Uterus (tissue), 4 donors: ENCODE measurements at places on chromosomes 1 and 21.

GRCh38 chr1:235018161-235018560, 110.5 kb downstream of the TOMM20 start:
- no peak for DNase-seq

DNA sequence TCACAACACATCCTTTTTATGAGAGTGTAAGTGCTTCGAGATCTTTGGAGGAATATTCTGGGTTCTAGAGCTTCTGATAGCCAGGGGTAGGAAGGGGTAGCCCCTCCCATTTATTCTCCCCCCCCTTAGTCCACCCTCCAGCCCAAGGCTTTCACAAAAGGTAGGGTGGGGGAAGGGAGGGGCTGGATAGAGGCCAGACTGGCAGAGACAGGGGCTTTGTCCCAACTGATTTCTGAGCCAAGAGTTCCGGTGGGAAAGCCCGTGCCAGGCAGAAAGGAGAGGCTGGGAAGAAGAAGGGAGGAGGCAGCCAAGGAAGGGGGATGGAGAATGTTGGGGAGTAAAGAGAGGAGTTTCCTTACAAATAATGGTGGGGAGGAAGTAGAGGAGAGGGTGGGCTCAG, 3.1 kb downstream of the BCAN start:
- DNase-seq = no peak

- no peak for DNase-seq
These were observed 13.4 kb downstream of the OR2T1 start for GRCh38 chr1:248416226-248416625.

GRCh38 chr1:202658769-202659168, 51.5 kb downstream of the SYT2 start:
- DNase-seq = no peak

- no peak for DNase-seq
These were observed 310.8 kb downstream of the RYR2 start for GRCh38 chr1:237352747-237353146.

DNA sequence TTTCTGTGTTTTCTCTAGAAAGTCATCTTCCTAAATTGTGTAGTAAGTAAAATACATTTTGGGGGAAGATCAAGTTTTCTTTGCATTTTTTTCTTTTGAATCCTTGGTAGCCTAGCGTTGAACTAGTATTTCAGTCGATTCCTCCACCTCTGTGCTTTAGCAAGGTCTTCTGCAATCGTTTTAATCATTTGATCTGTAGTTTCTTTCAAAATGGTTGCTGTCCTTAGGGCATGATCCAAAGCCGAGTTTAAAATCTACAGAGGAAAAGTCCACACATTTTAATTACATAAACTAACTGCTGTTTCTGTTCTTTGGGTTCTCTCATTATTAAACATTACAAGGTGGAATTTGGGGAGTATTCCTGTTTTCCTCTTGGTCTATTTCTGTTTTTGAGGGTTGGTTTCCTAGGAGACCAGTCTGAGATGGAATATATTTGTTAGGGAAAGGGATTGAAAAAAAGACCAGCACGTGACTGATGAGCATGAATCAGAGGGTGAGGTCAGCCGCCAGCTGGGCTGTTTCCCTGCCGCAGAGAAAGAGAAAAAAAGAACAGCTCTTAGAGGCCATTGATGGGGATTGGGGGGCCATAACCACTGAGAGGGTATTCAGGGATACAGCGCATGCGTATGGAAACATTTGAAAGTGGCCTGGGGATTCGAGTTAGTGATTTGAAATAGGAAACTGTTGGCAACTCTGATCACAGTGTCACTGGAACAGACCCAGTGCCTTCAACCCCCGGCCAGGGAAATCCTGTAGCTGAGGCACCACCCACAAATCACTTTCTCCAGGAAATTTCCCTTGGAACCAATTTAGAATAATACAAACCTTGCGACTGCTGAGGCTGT, 40.6 kb downstream of the AKNAD1 start:
- peak; percentile 83 for DNase-seq

DNA sequence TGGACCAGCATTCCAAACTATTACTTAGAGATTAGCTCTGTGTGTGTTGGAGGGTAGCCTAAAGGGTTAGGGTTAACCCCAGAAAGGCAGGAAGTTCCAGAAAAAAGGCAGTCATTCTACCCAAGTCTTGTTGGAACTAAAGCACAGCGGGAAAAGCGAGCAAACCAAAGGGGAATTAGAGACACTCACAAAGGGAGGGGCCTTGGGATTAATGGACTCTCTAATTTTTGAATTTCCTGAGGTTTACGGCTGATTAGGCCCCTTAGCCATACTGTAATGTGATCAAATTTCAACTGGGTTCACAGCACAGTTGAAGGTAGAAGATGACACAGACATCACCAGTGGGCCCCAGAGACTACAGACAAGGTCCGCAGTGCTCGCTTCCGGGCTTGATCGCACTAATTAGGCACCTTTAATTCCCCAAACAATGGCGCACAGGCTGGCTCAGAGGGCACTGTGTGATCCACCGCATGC, 28.3 kb downstream of the CAPZB start:
- no peak for DNase-seq

DNA sequence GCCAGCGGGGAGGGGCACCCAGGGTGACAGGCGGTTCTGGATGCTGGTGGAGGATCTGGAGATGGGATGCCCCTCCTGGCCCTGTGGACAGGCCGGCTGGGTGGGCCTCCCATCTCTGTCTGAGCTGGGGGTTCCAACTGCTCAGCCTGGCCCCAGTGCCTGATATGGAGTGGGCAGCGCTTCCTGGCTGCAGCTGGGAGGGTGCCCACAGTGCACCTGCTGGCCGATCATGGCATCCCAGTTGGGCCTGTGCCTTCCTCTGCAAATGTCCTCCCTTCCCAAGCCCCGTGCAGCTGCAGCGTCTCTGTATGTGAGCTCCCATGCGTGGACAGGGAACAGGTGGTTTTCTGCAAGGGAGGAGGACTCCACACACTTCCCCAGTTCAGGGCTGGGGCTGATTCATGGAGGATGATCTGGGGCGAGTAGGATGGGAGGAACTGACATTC, 2.1 kb downstream of the PFKL start:
- DNase-seq = no peak

GRCh38 chr21:44487831-44488230, 32.5 kb downstream of the LRRC3 start:
- DNase-seq = no peak

- no peak for DNase-seq
These were observed 66.3 kb downstream of the CD58 start for GRCh38 chr1:116504308-116505156.

GRCh38 chr1:23759277-23759676, 16.0 kb downstream of the ELOA start:
- DNase-seq = no peak
